ENCODE measurements at places on chromosomes 6 and 20. TPM values are rescaled to one million over a fixed set of nuclear protein-coding genes. Genes with fewer than 3 reads are reported as not detected.

Gene LPA
- not detected for total RNA-seq

Gene ABHD16A
- 37.8 TPM for total RNA-seq

Gene SLPI
- 2.4 TPM for total RNA-seq

Gene ZNF335
- total RNA-seq, result 17.2 TPM

Gene KCNG1
- total RNA-seq, result 1.7 TPM

Gene KIAA0408
- total RNA-seq, result 42.4 TPM

Gene FAM83B
- total RNA-seq, result not detected

Gene AVP
- not detected for total RNA-seq

Gene BPI
- total RNA-seq, result 0.99 TPM

Gene ZNF341
- total RNA-seq, result 2.5 TPM

Gene HLA-DOB
- not detected for total RNA-seq

Gene TMC2
- total RNA-seq, result 0.28 TPM

Gene CDH22
- total RNA-seq, result not detected

Gene TSPO2
- not detected for total RNA-seq

Gene GTSF1L
- total RNA-seq, result not detected

Gene WFDC10B
- not detected for total RNA-seq

Gene DCDC2
- total RNA-seq, result not detected

Gene ZNF334
- total RNA-seq, result 5.7 TPM

Gene INSM1
- 0.36 TPM for total RNA-seq

Gene MAP7
- 3.3 TPM for total RNA-seq

Gene MAD2L1BP
- 13.0 TPM for total RNA-seq

Gene EEF1A2
- 4.6 TPM for total RNA-seq

Gene TCF15
- total RNA-seq, result 0.36 TPM

Gene ULBP1
- not detected for total RNA-seq

Gene SIGLEC1
- 17.1 TPM for total RNA-seq

Gene DEFB132
- total RNA-seq, result not detected

Gene NRSN1
- 5.4 TPM for total RNA-seq

Gene PHACTR1
- 1.8 TPM for total RNA-seq

Gene ELMO2
- total RNA-seq, result 52.1 TPM

Gene CDH4
- under 0.01 TPM for total RNA-seq

Gene SLC26A8
- total RNA-seq, result not detected

Gene IRF4
- total RNA-seq, result 0.68 TPM
